ENCODE measurements at places on chromosomes 16 and 17.

DNA sequence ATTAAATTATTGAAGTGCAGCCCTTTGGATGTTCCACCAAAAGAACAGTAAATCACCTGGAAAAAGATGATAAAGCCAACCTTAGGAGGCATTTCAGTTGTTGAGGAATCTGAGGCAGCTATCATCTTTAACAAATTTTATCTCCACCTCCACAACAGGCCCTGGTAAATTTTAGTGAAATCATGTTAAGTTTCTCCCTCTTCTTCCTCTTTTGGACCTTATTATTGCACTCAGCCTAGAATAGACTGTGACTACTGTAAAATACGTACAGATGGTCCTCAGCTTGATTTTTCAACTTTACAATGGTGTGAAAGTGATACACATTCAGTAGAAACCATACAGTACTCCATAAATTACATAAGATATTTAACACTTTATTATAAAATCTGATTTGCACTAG lies 90.3 kb downstream of the USP32 start:
- no peak for DNase-seq

GRCh38 chr16:2163211-2163881 lies 7.8 kb downstream of the TRAF7 start:
- no peak for DNase-seq

DNA sequence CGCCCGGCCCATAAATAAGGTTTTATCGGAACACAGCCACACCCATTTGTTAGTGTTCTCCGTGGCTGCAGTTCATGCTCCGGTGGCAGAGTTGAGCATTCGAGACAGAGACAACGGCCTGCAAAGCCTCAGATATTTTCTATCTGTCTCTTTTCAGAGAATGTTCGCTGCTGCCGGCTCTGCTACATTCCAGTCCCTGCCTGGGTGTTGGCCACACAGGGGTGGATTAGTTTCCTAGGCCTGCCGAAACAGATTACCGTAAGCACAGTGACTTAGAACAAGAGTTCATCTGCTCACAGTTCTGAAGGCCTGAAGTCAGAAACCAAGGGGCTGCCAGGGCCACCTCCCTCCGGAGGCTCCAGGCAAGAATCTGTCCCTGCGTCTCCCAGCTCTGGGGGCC lies 19.1 kb upstream of the GSG1L start:
- no peak for DNase-seq

DNA sequence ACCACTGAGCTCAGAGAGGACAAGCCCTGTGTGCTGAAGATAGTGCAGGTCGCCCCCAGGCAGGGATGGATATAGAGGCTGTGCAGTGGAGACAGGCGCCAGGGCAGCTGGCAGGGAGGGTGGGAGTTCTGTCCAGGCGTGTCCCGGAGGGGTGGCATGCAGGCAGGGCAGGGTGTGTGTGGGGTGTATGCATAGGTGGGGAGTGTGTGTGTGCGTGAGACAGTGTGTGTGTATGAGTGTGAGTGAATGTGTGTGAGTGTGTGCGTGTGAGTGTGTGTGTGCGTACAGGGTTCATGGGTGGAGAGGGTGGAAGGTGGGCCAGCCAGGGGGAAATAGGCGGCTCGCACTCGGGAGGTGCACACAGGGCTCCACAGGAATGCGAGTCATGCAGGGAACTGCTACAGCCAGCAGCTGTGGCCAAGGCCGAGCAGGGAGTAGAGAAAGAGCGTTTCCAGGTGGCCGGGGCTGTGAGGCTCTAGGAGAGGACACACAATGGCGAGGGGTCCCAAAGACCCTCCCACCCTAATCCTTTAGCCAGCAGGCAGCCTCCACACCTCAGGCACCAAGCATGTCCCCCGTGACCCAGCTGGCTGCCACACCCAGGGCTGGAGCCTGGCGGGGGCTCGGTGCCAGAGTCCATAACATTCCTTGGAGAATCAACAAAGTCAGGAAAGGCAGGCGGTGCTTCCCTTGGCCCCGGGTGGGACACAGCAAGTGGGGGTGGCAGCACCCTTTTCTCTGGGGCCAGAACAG lies 4.6 kb downstream of the PLCD3 start:
- no peak for DNase-seq

DNA sequence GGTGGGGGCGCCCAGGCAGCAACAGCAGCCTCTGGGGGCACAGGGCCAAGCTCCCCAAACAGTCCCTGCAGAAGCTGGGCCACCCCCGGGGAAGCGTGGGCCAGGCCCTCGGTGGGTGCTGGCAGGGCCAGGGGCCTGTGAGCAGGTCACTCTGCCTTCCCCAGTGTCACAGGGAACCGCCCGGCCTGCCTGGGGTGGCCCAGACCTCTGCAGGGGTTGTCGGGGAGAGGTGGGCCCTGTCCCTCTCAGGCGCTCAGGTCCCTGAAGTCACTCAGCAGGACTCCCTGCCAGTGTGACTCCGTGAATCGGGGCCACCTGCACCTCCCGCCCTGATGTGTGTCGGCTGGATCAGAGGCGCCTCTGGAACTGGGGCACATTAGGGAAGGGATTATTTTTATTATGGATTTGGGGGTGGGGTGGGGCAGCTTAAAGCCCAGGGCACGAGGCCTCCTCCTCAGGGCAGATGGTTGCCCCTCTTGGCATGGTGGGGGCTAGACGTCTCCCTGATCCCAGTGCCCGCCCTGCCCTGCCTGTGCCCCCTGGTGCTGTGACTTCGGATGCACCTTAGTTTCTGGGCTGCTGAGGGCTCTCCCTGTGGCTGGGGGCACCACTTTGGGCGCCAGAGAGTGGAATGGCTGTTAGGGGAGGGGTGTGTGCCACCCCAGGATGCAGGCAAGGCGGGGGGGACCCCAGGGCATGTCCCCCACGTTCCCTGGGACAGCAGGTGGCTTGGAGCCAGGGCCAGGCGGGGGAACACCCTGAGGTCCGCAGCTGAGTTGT lies 1.2 kb upstream of the GNG13 start:
- DNase-seq = no peak

DNA sequence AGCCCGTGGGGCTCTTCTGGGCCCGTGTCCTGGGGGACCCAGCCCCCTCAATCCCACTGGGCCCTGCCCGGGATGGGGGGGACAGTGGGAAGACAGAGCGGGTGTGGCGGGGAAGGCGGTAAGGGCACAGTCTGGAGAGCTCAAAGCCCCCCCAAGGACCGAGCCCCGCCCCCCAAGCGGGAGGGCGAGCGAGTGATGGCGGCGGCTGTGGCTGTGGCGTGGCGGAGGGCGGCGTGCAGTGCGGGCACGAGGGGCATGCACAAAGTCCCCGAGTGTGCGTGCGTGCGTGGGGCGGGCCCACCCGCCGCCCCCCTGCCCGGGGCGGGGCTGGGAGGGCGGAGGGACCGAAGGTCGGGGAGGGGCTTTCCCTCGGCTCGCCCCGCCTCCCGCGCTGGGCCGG lies 3.6 kb upstream of the WDR24 start:
- no peak for DNase-seq

DNA sequence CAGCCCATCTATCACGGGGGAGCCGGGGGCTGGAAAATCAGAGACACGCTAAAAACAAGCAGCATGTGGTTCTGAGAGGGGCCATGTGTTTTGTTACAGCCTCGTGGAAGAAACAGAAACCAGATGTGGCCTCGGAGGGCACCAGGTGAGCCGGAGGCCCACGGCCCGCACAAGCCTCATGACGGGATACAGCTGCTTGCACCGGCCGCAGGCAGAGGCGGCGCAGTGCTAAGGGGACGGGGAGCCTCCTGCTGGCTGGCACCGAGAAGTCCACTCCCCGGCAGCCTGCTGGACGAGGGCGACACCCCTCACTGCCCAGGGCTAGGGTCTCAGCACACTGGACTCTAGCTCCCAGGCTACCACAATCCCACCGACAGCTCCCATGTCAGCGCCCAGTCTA lies 19.2 kb downstream of the NDUFAF8 start:
- DNase-seq = no peak

- DNase-seq = no peak
These were observed 13.3 kb upstream of the C1QL1 start for GRCh38 chr17:44981221-44981968.

DNA sequence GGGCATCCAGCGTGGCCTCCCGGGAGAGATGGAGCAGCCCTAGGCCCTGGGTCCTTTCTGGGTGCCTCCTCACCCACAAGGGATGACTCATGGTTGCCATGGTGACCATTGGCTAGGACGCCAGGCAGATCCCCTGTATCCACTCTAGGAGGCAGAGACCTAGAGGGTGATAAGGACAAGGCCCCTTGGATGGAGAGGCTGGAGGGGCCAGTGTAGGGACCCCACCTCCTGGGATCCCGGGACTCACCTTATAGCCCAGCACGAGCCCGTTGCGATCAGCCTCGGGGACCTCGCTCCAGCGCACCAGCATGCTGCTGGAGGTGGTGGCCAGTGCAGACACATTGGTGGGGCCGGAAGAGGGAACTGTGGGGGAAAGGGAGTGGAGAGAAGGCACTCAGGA lies 82.2 kb upstream of the CDC42EP4 start:
- no peak for DNase-seq

DNA sequence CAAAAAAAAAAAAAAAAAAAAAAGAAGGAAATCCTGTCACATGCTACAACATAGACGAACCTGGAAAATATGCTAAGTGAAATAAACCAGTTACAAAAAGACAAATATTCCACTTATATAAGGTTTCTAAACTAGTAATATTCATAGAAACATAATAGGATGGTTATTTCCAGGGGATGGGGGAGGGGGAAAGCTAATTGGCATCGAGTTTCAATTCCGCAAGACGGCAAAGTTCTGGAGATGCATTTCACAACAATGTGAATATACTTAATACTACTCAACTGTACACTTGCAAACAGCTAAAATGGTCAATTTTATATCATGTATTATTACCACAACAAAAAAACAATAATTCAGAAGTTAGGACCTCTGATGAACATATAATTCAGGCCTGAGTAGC lies 37.9 kb upstream of the ABCA9 start:
- no peak for DNase-seq

DNA sequence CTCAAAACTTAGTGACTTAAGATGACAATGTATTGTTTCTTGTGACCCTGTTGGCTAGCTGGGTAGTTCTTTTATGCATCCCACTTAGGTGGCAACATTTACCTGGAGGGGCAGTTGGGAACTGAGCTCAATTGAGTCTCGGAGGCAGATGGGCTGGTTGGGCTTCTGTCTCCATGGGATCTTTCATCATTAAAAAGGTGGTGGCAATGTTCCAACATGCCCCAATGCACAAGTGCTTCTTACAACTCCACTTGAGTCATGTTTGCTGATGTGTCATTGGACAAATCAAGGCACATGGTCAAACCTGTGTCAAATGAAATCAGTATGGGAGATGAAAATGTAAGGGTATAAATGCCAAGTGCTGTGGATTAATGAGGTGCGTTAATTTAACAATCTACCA lies 11.7 kb upstream of the HS3ST3B1 start:
- no peak for DNase-seq

DNA sequence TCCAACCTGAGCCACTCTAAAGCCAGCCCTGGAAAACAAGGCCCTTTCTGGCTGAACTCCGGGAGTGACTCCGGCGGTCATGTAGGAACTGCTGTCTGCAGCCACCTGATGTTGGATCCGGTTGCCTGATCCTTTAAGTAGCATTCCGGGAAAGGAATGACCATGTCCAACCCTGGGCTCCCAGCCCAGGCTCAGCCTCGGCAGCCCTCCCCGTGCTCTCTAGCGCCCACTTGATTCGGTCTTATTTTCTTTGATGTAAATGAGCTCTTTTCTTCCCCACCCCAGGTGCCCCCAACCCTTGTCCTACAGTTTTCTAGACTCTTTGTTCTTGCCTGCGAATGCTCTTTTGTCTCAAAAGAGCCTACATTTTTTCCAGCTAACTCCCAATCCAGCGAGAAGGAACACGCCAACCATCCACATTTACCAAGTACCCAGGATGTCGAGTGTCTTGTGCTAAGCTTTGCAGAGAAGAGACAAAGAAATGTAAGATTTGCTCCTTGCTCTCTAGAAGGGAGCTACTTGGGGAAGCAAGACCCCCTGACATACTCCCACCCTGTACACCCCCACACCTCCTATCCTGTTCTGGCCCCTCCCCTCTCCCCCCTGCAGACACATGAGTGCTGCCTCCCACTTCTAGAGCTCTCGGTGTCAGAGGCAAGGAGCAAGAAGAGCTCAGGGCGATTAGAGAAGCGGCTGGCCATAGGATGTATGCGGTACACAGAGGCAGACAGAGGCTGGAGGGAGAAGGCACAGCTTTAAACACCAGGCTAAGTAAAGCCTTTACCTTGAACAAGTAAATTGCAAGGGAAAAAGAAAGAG lies 53.8 kb downstream of the COG7 start:
- DNase-seq = no peak

- no peak for DNase-seq
These were observed 115.2 kb downstream of the C17orf67 start for GRCh38 chr17:56718515-56718914.

DNA sequence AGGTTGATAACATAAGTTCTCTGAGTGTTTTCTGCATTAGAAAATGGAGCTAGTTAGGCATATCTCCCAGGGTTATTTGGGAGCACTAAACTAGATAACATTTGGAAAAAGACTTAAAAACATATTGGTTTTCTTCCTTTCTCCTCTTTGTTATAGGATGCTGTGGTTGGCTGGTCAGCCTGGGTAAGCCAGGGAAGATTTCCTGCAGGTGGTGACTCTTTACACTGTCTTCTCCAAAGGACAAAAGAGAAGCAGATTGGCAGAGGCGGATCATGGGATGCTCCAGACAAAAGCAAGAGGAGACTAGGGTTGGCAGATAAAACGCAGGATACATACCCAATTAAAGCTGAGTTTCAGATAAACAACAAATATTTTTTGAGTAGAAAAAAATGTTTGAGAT lies 6.2 kb upstream of the CRYBA1 start:
- no peak for DNase-seq

DNA sequence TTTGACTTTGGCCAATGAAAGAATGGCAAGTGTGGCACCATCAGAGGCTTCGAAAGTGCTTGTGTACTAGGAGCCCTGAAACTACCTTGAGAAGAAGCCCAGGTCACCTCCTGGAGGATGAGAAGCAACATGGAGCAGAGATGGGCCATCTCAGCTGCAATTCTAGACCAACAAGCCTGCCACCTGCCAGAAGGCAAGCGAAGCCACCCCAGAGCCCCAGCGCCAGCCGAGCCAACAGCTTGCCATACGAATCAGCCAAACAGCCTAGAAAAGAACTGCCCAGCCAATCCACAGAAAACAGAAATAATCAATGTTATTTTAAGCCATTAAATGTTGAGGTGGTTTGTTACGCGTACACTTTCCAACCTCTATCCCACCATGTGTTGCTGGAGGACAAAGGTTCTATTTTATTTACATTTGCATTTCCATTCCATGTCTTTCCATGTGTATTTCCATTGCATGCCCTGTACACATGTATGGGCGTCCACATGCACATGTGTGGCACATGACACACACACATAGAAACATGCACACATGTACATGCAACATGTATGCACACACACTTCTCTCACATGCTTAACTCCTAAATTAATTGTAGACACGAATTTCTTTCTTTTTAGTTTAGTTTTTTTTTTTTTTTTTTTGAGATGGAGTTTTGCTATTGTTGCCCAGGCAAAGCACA lies 144.3 kb upstream of the TNRC6C start:
- DNase-seq = no peak

DNA sequence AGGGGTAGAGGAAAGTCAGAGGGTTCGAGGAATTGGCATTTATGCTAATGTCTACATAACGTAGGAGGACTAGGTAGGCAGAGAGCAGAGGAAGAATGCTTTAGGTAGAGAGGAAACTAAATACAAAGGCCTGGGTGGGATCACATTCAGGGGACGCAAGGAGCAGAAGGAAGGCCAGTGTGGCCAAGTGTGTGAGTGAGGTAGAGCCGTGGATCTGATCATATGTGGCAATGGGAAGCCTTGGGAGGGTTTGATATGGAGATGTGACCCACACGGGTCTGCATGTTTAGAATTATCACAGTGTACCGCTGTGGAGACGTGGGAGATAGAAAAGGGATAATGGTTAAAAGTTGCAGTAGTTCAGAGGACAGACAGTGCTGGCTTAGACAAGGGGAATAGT lies 43.1 kb downstream of the HLF start:
- no peak for DNase-seq

Measured in activated naive CD8-positive, alpha-beta T cell treated with anti-CD3 and anti-CD28 coated beads for 36 hours (primary cell).